Activated naive CD4-positive, alpha-beta T cell treated with Interleukin-2 at 50 U/mL for 16 hours (primary cell): ENCODE measurements at places on chromosomes 16 and 17.
A peak's percentile ranks its signal among the peaks of the same experiment; 100 is the strongest.

DNA sequence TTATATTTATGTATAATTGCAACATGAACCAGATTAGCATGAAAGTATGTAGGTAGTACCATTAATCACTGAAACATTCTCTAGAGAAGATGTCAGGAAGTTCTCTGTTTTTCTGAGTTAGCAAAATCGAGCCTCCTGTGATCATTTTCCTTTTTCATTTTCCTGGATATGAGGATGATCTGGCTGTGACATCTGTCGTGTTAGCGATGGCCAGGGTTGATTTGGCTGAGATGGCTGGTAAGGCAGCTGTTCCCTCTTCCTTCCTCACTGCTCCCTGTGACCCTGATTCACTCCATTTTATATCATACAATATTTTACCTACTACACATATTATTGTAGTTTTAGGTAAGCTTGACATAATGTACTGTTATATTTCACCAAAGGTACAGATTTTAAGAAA is 10.3 kb downstream of the CNTNAP4 start:
- no peak for DNase-seq

DNA sequence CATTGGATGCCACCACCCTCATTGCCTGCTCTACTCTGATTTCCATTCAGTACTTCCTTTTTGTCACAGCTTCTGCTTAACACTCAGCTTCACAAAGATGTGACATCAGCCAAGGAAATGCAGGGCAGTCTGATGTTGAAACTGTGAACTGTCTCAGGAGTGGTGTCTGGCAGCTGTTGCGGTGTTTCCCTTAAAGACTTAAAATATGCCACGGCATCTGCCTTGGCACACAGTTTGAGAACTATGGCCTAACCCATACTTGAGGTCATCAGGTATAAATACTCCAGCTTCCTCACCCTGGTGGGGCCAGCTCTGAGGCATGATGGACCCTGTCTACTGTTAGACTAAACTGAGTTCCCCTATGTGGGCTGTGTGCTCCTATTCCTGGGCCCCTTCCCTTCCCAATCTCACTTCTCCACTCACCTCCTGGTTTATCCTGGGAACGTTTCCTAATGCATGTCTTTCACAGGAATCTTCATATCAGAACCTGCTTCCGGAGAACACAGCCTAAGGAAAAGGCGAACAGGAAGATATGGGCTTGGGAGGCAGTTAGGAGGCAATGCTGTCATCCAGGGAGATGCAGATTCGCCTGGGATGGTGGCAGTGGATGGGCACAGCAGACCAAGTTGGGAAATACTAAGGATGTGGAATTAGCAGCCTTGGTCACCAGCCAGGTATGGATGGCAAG is 96.5 kb downstream of the WSCD1 start:
- no peak for DNase-seq

GRCh38 chr17:49995055-49995738 is at the start of gene DLX3:
DLX3 (minus strand) TSS chr17:49995224; CDS start chr17:49994998, 226 bp downstream.
- peak; percentile 34 for DNase-seq

DNA sequence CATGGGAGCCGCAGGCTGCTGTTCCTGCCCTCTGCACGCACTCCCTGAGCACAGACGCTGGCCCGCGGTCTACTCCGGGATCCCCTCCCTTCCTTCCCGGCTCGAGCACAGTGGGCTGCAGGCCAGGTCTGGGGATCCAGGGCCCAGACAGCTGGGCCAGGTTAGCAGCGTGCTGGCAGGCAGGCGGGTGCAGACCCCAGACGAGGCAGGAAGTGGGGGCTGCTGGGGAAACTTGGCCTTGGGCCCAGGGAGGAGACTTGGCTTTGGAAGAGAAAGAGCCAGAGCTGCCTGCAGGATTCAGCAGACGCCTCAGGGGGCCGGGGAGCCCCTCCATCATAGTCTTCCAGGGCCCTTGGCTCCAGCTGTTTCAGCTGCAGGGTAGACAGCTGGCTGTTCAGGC is 30.2 kb upstream of the ABCC3 start:
- no peak for DNase-seq

- no peak for DNase-seq
Observed at GRCh38 chr17:66841328-66841727, 6.4 kb downstream of the CACNG5 start.

DNA sequence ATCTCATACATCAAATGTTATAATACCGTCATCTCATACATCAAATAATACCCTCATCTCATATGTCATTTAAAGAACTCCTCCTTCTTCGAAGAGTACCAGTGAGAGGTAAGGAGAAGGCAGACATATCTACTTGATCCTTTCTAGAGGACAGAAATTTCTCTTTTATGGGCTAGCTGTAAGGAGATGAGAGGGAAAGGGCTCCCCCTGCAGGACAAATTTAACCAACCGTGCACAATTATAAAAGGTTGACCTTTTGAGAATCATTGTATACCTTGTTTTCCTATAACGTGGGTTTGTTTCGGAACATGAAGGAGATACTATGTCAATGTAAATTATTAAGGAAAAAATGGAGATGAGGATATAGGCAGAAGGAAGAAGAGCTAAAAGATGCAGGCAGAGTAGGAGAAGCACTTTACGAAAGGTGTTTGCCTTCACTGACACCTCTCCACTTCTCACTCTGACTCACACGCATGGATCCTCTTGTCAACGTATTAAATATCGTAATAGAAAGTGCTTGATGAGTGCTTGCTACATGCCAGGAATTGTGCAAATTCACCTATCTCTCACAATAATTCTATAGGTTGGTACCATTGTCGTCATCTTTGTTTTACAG is 465.9 kb upstream of the ERCC4 start:
- no peak for DNase-seq

GRCh38 chr17:39951924-39952679 is 10.7 kb upstream of the GSDMA start:
- DNase-seq = no peak

DNA sequence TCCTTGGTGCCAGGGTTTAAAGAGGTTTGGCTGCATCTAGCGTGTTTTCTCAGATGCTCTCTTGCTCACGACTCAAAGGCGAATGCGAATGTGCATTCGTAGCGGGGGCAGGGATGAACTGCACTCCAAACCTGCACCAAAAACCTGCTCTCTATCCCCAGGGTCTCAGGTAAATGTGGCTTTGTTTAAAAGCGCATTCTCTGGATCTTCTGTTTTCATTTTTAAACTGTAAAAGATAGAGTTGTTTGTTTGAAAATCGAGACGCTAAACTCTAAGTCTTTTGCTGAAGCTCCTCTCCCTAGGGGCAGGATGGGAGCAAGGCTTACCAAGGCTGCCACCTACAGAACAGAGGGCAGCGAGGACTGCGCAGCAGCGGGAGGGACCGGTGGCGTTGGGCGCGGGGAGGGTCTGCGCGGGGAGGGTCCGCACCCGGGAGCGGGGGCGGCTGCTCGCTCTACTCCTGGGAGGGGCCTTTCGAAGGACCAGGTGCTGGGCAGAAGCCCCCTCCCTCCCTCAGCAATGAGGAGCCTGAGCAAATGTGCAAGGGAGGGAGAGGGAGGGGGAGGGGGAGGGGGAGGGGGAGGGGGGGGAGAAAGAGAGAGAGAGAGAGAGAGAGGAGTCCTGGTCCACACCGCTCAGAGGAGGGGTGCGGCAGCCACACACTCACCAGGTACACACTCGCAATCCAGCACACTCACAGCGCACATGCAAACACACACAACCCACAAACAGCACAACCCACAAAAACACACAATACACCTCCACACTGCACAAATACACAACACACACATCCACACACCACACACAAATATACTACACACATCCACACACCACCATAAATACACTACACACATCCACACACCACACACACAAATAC is 142.8 kb downstream of the GRIN2A start:
- DNase-seq = no peak

GRCh38 chr16:53084746-53085334 is 30.0 kb downstream of the CHD9 start:
- no peak for DNase-seq

- DNase-seq = no peak
Observed at GRCh38 chr17:61508912-61509311, 56.7 kb downstream of the TBX4 start.

DNA sequence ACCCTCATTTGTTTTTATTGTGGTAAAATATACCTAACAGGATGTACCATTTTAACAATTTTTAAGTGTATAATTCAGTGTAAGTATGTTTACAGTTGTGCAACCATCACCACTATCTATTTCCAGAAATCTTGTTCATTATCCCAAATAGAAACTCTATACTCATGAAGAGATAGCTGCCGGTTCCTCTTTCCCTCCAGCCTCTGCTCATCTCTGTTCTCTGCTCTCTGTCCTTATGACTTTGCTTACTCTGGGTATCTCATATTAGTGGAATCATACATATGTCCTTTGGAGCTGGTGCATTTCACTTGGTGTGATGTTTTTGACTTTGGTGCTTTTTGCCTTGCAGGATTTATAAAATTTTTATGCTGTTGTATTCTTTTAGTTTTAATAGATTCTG is 19.4 kb downstream of the CYLD start:
- DNase-seq = no peak

DNA sequence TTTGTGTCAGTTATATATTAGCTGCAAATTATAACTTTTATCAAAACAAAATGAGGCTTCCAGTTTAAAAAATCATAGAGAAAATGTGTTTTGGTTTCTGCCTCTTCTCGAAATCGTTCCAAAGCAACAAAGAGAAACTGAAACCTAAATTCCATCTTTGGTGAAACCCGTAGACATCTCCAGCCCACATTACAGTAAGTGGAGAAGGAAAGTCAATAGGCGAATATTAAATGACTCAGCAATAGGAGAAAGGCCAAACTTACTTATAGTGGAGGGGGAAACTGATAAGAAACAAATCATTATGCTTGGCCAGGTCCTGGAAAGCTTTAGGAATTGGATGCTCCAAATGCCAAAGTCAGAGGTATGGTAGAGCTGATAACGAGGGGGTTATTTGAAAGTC is 103.0 kb upstream of the SHISA6 start:
- no peak for DNase-seq

- DNase-seq = no peak
Observed at GRCh38 chr17:83152745-83153611, 73.6 kb downstream of the METRNL start.

GRCh38 chr17:227078-227945 is 45.9 kb upstream of the DOC2B start:
- DNase-seq = no peak

- no peak for DNase-seq
Observed at GRCh38 chr17:7258731-7259554, 3.3 kb downstream of the CLDN7 start.

- no peak for DNase-seq
Observed at GRCh38 chr16:470418-470817, 45.0 kb downstream of the RAB11FIP3 start.

DNA sequence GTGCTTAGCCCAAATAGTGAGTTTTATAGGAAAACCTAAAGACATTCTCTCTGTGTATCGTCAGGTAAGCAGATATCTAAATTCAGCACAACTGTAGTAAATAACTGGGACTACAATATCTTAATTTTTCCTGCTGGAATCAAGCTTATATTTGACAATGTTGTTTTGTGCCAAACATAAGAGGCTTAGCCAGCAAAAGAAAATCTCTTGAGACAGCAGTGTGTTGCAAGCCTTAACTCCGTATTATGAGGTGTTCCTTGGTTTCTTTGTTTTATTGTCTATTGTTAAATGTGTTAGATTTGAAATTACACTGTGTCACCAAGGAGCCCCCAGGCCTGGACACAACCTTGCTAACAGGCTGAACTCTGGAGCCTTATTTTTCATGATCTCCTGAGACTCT is 1570.6 kb upstream of the GOT2 start:
- DNase-seq = no peak

GRCh38 chr16:84751241-84751640 is 51.4 kb downstream of the USP10 start:
- DNase-seq = no peak

- no peak for DNase-seq
Observed at GRCh38 chr17:81060416-81060815, 25.5 kb downstream of the BAIAP2 start.

- DNase-seq = no peak
Observed at GRCh38 chr16:4918781-4919251, 18.1 kb downstream of the PPL start.

GRCh38 chr17:81926451-81927151 is 934 bp downstream of the MAFG start:
- peak; percentile 78 for DNase-seq

DNA sequence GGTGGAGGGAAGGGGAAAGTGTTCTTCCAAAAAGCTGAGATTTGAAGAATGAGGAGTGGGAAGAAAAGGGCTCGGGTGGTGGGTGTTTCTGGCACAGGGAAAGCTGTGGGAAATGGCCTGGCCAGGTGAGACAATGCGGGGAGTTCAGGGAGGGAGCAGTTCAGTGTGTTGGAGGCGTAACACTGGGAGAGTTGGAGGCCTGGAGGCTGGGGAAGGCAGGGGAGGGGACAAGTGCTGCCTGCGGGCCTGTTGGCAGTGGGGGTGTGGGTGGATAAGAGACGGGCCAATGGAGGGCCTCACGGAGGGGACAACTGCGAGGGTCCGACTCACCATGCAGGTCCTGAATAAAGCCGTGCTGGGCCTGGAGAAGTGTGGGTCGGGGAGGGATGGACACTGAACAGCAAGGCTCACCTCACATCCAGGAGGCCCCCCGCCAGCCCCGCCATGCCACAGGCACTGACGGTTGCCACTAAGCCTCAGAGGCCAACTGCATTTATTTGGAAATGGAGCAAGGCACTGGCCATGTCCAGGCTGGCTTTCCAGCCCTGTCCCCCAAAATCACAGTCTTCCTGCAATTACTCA is 17.8 kb upstream of the KRT19 start:
- DNase-seq = no peak
